ENCODE measurements at places on chromosomes 6 and 20.

DNA sequence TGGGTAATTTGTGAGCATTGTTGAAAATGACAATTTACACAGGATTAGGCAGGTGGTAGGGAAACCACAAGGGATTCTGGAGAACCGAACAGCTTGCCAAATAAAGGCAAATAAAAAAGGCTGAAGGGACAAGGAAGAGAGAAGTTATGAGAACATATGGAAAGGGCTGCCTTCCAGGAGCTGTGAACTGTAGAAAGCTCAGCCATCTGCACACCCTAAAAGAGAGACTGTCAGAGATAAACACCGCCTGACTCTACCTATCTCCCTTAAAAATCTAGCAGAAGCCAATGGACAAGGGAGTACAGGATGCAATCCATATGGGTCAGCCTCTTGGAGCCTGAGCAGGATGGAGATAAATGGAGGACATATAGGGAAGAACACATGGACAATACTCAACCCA, 12.7 kb upstream of the SLC17A1 start:
- no peak for DNase-seq

DNA sequence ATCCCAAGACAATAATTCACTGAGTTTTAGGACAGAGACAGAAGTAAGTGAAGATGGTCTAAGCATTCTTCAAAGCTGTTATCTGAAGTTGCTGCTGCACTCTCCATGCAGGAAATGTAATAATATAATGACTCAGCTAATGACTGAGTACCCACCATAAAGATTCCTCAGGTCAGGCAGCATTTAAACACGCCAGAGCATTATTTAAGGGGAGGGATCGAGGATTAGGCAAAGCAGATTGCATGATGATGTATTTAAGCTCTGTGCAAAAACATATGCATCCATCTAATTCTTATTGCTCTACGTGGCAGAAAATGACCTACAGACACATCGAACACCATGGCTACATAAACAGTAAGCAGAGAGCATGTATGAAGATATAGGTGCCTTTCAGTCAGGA, 216.4 kb downstream of the UNC5CL start:
- DNase-seq: no peak

DNA sequence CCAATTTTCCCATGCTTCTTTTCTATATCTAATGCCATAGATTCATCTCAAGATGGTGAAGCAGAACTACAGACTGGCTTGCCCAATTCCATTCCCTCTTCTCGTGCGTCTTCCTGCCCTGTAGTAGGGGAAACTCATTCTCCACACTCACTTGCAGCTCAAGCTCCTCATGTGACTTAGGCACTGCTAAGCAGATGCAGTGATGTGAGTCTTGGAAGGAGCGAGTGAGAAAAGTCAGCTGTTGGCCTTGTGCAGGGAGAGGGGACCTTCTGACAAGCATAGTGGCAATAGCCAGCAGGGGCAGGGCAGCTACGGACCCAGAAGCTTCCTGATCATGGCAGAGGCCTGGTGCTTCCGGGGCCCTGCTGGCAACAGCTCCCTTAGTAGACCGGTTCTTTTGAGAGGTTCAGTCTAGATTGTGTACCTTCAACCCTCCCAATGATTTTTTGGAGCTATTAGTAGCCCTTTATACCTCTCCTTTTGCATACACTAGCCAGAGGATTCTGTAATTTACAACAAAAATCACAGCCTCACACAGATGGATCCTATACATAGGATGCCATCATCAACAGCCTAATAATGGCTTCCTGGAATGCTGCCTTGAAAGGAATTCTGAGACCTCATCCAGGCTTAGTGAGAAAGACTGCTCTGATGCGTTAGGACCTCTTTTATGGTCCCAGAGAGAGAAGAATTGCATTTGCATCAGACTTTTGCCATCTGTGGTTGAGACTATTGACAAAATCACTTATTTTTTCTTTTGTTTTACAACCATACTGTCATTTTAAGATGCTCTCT, 121.5 kb upstream of the RIPOR2 start:
- no peak for DNase-seq

GRCh38 chr6:125212377-125212776, 58.8 kb downstream of the TPD52L1 start:
- no peak for DNase-seq

- no peak for DNase-seq
Observed at GRCh38 chr20:29874476-29875202, 1382.8 kb upstream of the DEFB115 start.

DNA sequence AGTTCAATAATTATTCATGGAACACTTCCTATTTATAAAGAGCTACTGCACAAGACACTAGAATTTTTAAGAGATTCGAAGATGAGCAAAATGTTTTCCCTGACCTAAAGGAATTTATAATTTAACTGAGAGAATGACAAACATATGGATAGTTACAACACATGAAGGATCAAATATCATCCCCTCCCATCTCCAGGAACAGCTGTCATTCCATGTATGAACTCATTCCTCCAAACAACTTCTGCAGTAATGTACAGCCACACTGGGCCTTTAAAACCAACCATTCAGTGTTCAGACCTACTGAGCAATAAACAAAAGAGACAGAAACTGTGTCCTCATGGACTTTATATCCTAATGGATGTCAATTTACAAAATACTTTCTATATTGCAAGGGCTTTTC, 87.8 kb downstream of the KIF16B start:
- no peak for DNase-seq

DNA sequence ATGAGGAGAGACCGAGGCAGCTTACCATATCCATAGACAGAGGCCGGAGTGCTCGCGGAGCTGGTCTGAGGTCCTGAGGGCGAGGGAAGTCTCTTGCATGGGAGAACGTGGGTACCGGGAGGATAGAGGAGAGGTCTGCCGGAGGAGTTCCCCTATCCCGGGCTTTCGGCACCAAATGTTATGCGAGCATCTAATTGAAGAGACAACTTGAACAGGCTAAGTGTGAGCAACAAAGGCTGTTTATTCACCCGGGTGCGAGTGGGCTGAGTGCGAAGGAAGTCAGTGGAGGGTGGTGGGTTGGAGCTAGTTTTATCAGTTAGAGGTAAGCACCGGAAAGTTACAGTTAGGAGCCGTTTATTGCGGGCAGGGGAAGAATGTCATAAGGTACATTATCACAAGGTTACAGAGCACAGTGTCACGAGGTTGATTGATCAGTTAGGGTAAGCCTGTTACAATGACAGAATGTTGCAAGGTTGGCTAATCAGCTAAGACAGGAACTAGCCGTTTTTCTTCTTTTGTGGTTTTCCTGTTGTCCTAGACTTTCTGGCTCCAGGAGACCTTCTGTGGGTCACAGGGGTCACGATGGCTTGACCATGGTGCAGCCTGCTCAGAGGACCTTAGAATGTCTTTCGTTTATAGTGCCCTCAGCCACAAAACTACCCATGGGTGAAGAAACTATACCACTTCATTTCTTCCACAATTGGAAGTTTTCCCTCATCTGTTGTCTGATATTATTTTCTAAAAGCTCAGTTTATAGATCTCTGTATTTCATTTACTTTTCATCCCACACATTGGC, 746.0 kb upstream of the ADGRB3 start:
- no peak for DNase-seq

GRCh38 chr20:63421913-63422312, 50.5 kb downstream of the KCNQ2 start:
- DNase-seq: no peak

GRCh38 chr6:41767112-41767833, 12.4 kb downstream of the FRS3 start:
- DNase-seq: no peak

DNA sequence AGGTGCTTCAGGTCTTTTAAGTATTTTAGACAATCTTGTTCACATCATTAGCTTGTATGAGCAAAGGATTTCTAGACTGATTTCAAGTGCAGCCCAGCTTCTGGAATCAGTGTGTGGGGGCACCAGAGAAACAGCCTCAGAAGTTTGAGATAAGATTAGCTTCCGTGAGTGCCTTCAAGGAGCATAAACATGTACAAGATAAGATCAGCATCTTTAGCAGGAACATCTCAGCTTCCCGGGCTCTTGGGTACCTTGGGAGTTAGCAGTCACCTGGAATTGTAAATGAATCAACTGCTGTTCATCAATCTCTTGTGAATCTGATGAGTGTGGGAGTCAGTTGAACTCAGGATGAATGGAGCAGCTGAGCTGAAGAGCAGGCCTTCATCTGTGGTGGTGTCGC, 12.0 kb upstream of the CITED2 start:
- DNase-seq: no peak

DNA sequence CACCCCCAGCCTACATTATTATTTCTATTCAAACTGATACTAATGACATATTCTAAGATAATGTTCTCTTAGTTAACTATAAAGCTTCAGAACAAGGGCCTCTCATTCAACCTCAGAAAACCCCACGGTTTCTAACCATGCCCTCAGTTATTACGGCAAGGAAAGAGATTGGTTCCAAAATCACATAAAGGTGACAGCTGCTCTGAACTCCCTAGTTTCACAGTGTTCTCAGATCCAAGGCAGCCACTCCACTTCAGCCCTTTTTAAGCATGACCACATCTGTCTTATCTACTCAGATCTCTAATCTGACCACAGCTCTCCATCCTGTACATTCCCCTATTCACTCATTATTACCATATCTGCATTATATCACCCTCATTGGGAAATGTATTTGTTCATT, 98.8 kb upstream of the CEP85L start:
- DNase-seq: no peak

Data from NCI-H1436 treated with DMSO at 0.1 percent for 48 hours (cell line).